ENCODE measurements at places on chromosomes 3 and 15.
A peak's percentile ranks its signal among the peaks of the same experiment; 100 is the strongest.

- peak; percentile 69 for DNase-seq
Observed at GRCh38 chr3:104909198-104909597, 457.5 kb upstream of the ALCAM start.

DNA sequence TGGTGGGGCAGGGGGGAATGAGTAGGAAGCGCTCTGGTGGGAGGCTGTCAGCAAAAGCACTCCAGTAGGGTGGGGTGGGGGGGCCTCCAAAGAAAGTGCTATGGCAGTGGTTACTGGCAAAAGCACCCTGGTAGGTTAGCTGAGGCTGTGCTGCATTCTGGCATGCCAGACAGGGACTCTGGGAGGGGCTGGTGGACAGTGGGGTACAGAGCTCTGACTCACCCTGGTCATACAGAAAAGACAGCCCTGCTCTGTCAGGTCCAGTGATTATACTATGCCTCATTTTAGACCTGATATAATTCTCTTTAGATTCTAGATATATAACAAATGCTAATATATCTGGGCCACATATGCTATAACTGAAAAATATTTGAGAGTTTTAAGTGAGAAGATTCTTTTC lies 82.8 kb upstream of the CPNE4 start:
- DNase-seq, result no peak

GRCh38 chr3:138608322-138609135 lies at the start of gene FAIM:
TSS of gene FAIM (plus strand) at chr3:138608771. CDS start at chr3:138619727, 10,956 bp downstream.
- peak; percentile 70 for DNase-seq

DNA sequence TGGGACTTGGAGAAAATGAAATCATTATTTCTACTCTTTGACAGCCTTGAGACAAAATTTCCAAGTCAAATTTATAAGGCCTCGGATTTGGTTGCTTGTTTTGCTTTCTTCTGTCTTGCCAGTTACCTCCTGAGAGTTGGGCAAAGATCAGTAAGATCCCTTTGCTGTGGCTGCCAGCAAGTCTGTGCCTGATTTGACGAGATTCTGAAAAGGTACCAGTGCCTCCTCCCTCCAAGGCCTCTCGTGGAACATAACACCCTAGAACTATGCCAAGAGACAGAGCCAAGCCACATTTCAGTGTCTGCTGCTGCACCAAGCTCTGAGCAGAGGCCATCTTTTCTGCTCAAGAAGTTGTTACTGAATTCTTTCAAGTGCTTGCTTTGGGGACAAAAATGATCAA lies 61.0 kb downstream of the GTPBP8 start:
- DNase-seq, result no peak

GRCh38 chr15:94683902-94684301 lies 452.5 kb downstream of the MCTP2 start:
- no peak for DNase-seq

DNA sequence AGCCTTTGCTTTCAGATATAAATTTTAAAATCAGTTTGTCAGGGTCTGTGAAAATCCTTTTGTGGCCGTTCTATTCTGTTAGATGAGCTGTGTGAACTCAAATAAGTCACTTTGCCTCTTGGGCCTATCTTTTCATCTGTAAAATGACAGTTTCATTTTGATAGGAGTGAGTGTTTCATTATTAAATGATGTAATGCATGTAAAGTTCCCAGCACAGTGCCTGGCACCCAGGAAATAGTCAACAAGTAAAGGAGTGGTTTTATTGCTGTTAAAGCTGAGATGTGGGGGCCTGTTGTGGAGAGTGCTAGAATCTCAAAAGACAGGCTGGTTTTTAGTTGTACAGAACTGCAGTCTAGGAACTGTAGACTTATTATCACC lies 394.5 kb upstream of the CFAP20DC start:
- DNase-seq, result no peak

GRCh38 chr3:59502806-59503205 lies 453.0 kb upstream of the CFAP20DC start:
- no peak for DNase-seq

GRCh38 chr15:98375513-98376340 lies 272.6 kb upstream of the IGF1R start:
- DNase-seq, result no peak
